ENCODE measurements at places on chromosomes 16 and 17. TPM values are rescaled to one million over a fixed set of nuclear protein-coding genes. Genes with fewer than 3 reads are reported as not detected.

SLC35G6 gene
- total RNA-seq, result not detected

PIPOX gene
- total RNA-seq, result 1.8 TPM

TIMP2 gene
- total RNA-seq, result 36.9 TPM

TVP23B gene
- total RNA-seq, result 39.7 TPM

NTN1 gene
- total RNA-seq, result 40.0 TPM

CACNG4 gene
- 2.1 TPM for total RNA-seq

KRT9 gene
- total RNA-seq, result not detected

ABCC6 gene
- total RNA-seq, result 7.8 TPM

TP53TG3F gene
- not detected for total RNA-seq

SOX15 gene
- 6.9 TPM for total RNA-seq

MYADML2 gene
- total RNA-seq, result not detected

SLFN14 gene
- total RNA-seq, result not detected

CSH1 gene
- total RNA-seq, result 1.6 TPM

PRR15L gene
- total RNA-seq, result 1.0 TPM

TEKT1 gene
- total RNA-seq, result not detected

GGT6 gene
- not detected for total RNA-seq

CLEC3A gene
- not detected for total RNA-seq

KRTAP9-4 gene
- not detected for total RNA-seq

PROCA1 gene
- 48.8 TPM for total RNA-seq

MYO15A gene
- 1.7 TPM for total RNA-seq

CSNK1D gene
- 104 TPM for total RNA-seq

SSTR5 gene
- total RNA-seq, result 1.5 TPM

MPV17L gene
- total RNA-seq, result 2.7 TPM

ACOX1 gene
- 28.6 TPM for total RNA-seq

PLLP gene
- total RNA-seq, result 5.9 TPM

TEX14 gene
- 0.07 TPM for total RNA-seq

Measured in endodermal cell (in vitro differentiated cells).